CD14-positive monocyte (primary cell): ENCODE measurements at places on chromosomes 12 and 14.

DNA sequence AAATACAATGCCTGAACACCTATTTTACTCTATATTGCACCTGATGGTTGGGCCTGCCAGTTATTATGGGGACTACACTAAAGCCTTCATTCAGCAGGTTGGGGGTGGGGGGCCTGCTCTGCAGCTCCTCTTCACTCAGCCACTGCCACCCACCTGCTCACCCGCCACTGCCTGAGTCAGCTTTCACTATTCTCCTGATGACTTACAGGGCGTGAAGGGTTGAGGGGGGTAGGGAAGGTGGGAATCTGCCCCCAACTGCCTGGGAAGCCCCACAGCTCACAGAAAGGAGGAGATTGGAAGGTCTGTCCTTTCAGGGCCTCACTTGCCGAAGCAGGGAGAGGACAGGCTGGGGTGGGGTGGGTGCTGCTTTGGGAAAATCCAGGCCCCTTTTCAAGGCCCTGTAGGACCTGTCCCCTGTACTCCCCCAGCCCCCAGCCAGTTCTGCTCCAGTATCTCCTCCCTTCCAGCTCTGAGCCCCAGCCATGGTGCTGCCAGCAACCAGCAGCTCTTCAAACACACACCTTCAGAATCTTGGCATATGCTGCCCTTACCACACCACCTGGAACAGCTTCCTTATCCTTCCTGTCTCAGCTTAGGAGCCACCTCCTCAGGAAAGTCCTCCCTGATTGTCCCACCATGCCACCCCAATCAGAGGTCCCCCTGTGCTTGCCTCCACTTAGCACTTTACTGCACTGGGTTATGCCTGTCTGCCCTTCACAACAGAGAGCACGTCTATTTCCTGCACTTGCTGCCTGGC, 33.1 kb downstream of the IRF2BPL start:
- DNase-seq, result no peak

DNA sequence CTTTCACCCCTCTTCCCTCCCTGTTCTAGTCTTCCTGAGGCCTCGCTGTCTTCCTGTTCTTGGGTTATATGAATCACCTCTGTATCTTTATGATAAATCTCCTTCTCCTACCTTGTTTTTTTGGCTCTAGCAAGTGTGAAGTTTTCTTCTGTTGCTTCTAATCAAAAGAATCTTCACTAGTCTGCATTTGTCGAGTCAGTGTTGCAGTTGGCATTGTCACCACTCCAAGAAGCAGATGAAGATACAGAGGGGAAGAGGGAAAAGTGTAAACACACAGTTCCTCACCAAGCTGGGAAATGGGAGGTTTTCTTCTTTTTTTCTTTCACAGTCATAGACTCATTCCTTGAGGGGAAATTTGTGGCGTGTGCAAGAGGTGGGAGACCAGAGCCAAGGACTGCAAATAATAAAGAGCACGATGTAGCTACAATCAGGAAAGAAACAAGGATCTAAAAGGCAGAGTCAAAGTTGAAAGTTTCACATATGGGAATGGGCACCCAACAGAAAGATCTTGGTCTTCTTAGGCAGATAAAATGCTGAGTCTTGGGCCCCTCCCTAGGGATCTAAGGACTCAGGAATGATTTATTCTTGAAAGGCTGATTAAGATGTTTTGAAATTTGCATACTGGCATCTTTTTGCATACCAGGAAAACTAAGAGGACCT, 22.2 kb upstream of the PRICKLE1 start:
- no peak for DNase-seq

GRCh38 chr14:100691395-100692056, 35.2 kb upstream of the DLK1 start:
- no peak for DNase-seq

GRCh38 chr12:124525455-124525854, 42.0 kb downstream of the NCOR2 start:
- DNase-seq, result no peak

DNA sequence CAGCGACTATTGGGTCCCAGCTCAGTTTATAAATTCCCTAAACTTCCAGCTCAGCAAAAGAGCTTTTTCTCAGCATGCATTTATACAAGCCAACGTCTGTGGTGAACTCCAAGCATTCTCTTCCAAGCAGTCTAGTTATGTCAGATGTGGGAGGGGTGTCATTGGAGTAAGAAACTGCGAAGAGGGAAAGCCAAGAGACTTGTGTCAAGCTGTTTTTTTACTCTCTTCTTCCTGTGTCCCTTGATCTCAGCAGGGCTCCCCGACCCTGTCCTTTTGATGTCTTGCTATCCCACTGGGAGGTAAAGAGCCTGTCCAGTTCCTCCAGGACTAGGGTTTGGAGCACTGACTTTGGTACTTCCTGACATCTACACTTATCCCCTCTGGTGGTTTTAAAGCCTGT, 69.0 kb downstream of the PPM1H start:
- DNase-seq, result no peak

DNA sequence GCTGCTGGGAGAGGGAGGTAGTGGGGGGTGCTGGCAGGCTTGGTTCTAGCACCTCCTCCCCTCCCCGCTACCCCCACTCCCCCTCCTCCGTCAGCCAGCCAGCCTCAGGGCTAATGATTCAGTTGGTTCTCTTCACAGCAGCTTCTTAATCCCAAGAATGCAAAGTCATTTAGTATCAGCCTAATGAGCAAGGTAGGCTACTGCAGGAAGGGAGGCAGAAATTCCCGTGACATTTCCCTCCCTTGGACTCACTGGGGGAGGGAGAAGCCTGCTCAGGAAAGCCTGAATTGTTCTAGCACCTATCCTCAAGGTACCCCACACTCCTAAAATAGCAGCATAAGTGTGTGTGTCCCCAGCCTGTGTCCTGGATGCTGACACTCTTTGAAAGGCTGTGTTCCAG, 29.8 kb downstream of the ITPK1 start:
- peak; percentile 28 for DNase-seq

- no peak for DNase-seq
Observed at GRCh38 chr14:99321955-99322730, 50.1 kb upstream of the BCL11B start.

DNA sequence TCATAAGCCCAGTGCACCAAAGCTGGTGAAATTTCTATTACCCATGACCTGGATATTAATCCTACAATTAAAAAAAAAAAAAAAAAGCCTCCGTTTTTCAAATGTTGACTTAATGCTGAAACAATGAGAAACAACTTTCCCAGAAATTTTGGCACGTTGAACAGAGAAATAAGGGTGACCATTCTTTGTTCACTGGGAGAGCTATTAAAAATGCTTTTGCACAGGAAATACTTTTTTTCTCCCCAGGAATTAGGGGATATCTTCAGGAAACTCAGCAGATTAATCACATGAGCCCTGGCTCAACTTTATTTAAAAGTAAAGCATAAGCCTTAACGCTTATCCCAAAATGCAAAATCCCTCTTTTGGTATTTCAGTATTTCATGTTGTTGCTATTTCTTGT, 54.8 kb upstream of the FLRT2 start:
- no peak for DNase-seq

DNA sequence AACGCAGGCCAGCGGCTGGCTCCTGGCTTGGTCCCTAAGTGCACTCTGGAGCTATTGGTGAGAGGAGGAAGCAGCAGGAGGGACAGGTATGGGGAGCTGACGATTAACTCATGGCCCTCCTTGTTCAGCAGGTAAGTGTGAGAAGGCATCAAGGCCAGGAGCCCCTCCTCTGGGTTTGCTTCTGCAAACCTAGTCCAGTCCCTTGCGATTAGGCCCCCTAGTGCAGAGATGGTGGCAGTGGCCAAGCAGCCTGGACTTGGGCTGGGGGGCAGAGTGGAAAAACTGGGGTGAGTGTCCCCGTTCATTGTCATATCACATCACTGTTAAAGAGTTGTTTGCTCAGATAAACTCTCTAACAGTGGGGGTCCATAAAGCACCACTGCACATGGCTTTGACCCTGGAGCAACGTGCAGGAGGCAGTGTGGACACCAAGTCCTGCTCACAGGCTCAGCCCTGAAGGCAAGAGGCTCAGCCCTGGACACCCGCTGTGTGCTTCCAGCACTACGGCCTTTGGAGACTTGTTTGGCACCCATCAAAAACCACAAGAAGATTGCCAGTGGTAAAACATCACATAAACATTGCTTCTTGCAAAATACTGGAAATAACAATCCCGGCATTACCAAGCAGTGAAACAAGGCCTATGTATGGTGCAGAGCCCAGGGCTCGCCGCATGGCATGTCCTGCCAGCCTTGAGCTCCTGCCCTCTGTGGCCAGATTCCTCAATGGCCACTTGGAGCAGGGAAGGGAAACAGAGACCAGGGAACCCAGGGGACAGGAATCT, 184.3 kb upstream of the RTL1 start:
- DNase-seq, result no peak

DNA sequence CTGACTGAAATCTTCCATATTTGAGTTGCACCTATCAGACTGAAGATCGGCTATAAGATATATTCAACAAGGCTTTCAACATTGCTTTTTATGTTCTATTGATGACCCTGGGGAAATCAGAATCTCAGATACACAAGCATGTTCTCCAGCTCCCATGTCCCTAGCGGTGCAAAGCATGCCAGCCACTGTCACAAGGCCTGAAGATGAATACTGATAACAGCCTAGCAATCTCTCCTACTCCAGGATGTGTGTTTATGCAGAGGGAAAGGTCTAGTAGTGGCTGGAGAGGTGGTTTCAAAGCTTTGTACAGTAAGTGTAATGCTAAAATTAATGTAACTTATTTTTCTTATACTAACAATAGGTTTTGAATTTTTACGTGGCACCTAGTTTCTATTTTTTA, 64.6 kb downstream of the SOX5 start:
- DNase-seq, result no peak

- no peak for DNase-seq
Observed at GRCh38 chr12:115953450-115953849, 324.0 kb downstream of the MED13L start.

GRCh38 chr14:74414403-74415114, 11.5 kb downstream of the SYNDIG1L start:
- no peak for DNase-seq

DNA sequence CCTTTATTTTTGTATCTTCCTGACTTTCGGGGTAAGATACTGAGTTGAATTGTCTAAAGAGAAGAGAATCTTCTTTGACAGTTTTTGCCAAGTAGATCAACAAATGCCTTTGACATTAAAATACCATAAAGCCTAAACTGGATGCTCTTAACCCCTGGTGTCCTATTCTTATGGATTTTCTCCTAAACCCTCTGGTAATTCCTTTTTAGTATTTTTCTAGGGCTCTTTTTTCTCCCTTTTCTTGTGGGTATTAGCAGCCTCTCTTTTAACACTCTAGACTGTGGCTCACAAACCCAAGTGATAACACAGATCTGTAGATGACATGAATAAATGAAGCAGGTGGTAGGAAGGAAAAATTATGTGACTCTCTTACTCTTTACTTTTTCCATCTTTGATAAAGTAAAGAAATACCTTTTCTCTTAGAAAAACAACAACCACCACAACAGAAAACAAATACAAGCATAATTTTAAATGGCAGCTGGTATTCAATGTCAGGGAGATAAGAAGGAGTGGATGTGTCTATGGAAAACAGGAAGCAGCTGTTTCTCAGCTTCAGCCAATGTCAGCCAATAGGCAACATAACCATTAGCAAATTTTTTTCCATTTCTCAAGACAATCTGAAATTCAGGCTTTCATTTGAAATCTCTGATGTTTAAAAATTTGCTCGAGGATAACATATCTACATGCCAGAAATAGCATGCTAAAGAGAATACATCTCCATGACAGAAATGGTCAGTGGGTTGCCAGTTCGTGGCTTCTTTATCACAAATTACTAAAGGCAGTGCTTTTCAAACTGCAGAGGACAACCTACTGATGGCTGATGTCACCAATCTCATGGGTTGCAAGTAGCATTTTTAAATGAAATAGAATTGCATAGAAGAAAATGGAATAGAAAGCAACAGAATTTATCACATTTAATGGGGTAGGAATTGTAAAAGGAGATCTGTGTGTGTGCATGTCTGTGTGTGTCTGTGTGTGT, 123.1 kb upstream of the KRR1 start:
- DNase-seq, result no peak

DNA sequence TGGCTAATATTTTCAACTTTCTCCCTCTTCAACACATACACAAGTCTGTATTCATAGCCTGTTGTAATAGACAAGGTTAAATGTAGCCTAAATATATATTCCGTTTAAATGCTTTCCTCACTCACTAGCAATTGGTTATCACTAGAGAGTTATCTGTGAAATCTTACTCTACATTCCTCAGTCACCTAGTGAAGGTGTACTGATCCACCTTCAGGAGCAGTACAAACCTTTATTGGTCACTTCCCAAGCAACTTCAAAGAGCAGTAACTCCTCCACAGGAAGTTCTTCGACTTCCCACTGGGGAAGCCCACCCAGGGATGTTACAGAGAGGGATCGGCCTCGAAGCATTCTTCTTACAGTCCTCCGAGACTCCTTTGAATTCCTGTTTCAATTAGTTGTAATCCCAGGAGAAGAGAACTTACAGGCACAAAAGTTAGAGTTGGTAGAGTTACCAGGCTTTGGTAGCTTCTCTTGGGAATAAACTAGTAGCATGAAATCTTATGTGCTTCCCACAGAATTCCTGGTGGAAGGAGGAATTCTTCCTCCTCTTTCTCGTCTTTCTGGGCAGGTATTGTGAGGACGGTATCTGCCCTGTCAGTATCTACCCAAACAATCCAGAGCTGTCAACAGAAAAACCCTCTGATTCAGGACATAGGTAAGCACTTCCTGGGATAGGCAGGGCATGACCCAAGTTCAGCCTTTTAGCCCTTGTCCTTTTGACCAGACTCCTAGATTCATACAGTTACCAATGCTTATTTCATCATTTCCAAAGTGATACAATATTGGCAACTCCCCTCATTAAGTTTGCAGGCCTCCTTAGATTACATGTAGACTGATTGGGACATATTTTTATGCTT, at the start of gene GYS2:
TSS of gene GYS2 (minus strand) at position 603 of the 857 bp plus-strand sequence. CDS start at position 348, 255 bp downstream.
- DNase-seq, result no peak

- DNase-seq, result no peak
Observed at GRCh38 chr12:31371256-31371620, 45.3 kb upstream of the SINHCAF start.

GRCh38 chr14:57479197-57479596, 14.5 kb downstream of the CCDC198 start:
- no peak for DNase-seq

DNA sequence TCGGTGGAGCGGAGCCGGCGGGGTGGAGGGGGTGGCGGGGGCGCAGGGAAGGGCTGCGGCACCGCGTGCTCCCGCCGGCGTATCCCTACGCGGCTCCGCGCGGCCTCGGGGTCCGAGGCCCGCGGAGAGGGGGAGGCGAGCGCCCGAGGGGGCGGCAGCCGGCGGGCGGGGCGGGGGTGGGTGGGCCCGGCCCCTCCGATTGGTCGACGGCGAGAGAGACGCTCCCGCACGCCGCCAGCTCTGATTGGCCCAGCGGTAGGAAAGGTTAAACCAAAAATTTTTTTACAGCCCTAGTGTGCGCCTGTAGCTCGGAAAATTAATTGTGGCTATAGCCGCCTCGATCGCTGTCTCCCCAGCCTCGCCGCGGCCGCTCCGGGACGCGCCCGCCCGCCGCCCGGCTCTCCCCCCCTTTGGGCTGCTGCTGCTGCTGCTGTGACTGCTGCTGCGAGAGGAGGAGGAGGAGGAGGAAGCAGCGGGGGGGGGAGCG, at the start of gene FOXG1:
TSS of gene FOXG1 (plus strand) at position 319 of the 487 bp plus-strand sequence. CDS start 493 bp downstream, outside the sequence.
- no peak for DNase-seq

DNA sequence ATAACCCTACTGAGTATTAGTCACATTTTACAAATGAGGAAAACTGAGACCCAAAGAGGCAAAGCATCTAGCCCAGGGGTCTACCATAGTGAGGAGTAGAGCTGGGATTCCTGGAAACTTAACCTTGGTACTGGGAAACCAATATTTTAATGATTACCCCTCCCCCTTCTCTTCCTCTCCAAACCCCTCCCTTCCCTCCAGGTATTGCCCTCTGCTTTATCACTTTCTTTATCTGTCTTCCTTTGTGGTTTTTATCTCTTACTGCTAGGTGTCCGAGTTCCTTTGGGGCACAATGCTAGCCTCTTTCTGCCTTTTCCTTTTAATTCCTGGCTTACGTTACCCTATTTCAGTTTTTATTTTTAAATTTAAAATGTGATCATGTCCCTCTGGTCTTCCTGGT, 2.8 kb downstream of the GABARAPL1 start:
- DNase-seq, result no peak
